ENCODE measurements at places on chromosomes 5 and 9.
A peak's percentile ranks its signal among the peaks of the same experiment; 100 is the strongest.

- DNase-seq = no peak
Observed at GRCh38 chr9:80492221-80492620, 920.5 kb downstream of the TLE4 start.

DNA sequence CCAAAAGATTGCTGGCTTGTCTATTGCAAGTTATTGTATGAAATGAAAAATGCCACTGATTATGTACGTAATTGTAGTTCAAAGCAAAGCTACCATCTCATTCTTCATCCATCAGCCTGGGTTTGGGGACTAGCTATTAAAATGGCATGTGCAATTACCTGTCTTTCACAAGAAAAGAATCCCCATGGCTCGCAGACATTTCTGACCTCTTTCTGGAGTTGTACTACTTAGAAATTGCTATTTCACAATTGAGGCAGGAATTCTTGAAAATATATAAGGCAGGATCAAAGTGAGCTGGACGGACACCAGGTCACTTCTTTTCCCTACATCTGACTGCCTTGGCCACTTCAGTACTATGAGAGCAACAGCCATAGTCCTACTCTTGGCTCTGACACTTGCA is at the start of gene SPINK9:
Gene SPINK9 (plus strand): TSS at position 301 of the 400 bp plus-strand sequence. CDS start 55 bp downstream, at position 356.
- no peak for DNase-seq

DNA sequence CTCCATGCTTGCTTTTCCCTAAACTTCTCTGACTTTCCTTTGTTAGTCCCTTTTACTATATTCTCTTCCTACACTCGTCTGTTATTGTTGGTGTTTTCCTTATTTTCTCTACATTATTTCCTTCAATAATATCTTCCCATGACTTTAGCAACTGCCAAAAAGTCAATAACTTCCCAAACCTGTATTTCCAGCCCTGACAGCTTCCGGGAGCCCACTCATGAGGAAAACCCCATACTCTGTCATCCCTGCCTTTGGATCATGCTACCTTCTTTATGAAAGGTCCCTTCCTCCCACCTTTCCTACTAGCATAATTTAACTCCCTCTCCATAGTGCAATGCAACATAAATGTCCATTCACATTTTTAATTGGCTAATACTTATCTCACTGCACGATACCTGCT is 144.0 kb upstream of the CDH6 start:
- no peak for DNase-seq

DNA sequence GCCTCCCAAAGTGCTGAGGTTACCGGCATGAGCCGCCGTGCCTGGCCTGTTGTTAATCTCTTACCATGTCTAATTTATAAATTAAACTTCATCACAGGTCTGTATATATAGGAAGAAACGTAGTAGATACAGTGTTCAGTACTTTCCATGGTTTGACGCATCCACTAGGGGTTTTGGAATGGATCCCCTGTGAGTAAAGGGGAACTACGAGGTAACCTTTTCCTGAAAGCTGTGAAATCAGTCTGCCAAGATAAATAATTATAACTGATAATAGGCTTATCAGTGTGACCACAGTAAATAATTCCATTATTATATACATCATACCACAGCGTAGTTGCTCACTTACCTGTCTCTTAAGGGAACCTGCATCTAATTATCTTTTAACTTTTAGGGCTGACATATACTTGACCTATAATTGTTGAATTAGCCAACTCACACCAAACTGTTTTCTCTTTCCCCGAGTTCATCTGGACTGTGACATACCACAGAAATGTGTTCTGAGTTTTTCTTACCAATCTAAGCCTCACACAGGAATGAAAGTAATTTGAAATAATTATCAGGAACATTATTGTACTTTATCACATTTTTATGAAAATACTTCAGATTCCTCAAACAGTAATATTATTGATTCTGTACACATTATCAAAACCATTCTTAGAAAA is 42.9 kb downstream of the DAPK1 start:
- no peak for DNase-seq

DNA sequence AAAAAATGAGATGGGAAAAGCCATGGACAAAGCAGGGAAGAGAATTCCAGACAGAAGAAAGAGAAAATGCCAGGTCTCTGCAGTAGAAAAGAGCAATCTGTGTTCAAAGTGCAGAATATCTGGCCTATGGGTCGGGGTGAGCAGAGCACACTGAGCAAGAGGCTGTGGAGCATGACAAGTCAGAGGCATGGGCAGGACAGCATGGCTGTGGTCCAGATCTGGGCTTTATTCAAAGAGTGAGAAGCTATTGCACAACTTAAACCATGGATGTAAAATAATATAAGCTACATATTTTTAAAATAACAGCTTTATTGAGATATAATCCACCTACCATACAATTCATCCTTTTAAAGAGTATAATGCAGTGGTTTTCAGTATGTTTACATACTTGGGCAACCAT is 133.1 kb upstream of the SPDL1 start:
- DNase-seq = no peak

- peak; percentile 45 for DNase-seq
Observed at GRCh38 chr5:154221371-154221896, 30.9 kb downstream of the GALNT10 start.

- DNase-seq = no peak
Observed at GRCh38 chr5:179967489-179967888, 59.8 kb upstream of the TBC1D9B start.

DNA sequence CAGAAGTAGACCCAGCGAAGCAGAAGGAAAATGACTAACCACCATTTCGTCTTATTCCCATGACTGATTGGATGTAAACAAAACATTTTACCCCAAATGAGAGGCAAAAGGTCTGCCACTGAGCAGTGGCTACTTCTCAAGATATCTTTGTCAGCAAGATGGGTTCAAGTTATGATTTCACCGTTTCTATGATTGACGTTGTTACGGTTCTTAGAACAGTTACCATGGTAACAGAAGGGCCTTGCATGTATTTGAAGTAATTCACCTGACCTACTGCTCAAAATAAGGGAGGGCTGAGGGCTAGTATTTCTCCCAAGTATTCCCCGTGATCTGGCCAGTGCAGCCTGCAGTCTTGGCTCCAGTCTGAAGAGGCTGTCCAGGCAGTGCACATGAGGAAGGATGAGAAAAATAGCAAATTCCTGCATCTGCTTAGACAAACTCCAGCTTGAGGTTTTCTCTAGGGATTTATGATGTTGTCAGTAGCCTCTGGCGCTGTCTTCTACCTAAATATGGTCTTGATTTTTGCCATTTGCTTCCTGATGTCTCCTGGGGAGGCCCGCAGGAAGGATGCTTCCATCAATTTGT is 372.7 kb downstream of the TMEM38B start:
- no peak for DNase-seq

- no peak for DNase-seq
Observed at GRCh38 chr9:86185872-86186271, 73.6 kb downstream of the C9orf153 start.

DNA sequence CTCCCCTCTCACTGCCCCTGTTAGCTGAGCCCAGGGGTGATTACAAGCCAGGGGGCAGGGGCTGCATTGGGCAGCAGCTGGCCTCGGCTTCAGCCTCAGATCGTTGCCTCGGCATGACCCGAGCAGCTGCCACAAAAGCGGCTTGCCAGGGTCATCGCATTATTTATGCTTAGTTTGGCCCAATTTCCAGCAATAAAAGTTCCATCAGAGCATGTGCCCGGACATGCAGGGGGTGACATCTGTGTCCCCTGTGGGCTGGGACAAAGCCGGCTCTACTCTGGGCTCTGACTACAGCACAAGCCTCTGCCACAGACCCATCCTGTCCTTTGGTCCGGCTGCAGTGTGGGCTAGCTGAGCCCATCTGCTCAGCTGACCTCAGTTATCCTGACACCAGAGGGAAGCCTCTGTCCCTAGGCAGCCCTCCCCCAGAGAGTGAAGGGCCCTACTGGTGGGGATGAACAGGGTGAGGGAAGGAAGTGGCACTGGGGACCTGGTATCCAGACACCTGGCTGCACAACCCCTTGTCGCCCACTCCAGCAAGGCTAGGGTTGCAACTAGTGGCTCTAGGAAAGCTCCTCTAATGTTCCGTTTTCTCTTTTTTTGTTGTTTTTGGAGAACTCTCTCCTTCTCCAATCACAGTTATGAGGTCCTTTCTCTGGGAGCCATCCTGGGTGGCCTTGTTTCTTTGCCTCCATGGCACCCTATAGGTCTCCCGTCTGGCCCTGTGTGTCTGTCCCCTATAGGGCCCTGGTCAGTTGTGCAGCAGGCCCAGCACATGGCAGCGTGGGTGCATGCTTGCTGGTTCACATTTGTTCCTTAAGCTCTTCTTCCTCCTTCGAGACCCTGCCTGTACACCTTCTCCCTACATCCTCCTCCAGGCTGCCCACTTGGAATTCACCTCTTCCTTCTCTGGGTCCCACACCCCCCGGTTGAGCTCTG is 13.3 kb upstream of the GADD45G start:
- no peak for DNase-seq

DNA sequence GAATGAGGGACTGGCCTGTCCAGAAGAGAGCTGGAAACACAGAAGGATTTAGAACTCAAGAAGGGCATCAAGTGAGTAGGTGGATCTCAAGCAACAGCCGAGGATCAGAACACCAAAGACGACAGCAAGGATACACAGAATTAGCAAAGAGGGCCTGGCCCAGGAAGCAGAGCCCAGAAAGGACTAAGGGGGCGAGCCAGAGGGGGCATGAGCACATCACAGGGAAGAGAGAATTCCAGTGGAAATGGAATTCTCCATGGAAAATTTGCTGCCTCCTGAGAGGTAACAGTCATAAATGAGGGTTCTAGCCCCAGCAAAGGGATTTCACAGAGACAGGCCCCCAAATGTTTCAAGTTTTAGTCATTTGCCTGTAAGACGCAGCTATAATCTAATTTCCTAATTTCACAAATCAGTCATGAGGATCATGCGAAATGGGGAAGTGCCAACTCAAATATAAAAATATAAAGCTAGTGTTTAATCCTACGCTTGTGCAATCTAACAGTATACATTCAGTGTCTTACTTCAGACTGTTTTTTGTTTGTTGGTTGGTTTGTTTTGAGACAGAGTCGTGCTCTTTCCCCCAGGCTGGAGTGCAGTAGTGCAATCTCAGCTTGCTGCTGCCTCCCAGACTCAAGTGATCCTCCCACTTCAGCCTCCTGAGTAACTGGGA is 46.7 kb downstream of the FNBP1 start:
- peak; percentile 90 for DNase-seq

DNA sequence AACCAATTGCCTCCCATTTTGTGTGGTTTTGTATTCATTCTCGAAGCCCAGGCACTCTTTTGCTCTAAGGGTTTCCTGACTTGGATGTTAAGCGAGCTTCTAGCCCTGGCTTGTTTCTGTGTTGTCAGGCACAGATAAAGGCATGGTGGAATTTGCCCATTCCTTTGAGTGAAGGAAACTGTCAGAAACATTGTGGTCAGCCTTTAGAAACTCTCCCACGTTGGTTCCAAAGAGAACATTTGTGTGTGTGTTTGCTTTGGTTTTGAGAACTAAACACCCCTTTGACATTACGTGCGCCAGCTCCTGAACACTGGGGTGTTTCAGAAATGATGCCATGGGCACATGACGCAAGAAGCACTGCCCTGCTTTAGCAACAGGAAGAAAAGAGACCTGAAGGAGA is 320.9 kb downstream of the NTRK2 start:
- DNase-seq = no peak

- peak; percentile 32 for DNase-seq
Observed at GRCh38 chr5:62065050-62065449, 241.0 kb upstream of the KIF2A start.

GRCh38 chr5:62701036-62701435 is 122.4 kb downstream of the LRRC70 start:
- peak; percentile 84 for DNase-seq

DNA sequence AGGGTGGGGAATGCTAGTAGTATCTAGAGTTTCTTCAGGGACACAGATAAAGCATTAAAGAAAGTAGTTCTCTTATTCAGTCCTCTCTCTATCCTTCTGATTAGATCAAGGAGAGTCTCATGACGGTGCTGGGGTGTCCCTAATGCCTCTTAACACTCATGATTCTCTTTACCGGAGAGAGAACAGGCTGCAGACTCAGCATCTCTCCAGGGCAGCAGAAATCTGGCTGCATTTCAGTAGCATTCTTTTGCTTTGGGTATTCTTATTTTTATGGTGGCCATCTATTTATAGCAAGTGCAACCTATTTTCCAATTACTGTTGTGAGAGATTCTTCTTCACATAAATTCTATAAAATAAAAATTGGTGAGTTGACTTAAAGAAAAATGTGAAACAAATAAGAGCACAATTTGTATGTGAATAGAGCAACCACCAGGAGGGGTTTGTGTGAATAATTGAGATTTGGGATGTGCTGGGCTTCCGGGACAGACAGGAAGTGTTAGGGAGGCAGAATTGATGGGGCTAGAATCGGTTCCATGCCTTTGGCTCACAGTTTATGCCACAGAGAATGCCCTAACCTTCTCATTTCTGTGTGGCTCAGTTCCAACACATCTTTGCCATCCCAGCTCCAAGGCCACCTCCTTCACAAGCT is 23.8 kb upstream of the BOD1 start:
- no peak for DNase-seq

Measured in MV-4-11 (cell line).